ENCODE measurements at places on chromosomes 6 and 20.

DNA sequence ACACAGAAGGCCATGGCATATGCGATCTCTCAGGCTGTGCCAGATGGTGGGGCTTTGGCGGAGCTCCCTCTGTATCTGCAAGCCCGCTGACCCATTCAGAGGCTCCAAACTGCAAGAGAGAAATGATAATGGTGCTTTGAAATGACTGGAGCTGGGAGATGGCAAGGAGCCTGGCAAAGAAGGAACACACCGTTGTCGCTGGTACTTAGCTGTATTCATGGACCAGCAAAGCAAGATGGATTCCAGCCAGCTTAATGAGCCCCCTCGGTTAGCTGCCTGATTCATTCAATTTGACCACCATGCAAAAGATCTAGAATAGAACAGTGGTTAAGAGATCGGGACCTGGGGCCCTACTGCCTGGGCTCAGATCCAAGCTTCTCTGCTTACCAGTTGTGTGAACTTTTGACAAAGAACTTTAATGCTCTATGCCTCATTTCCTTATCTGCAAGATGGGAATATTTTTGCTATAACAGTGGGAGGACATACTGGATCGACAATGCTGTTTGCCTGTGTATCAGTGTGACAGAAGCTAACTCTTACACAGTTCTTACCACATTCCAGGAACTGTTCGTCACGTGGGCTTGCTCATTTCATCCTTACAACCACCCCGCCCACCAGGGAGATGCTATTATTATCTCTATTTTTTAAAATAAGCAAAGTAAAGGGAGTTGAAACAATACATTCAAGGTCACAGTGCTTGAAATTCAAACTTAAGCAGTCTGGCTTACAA lies 317.8 kb upstream of the SULF2 start:
- no peak for DNase-seq

- peak; percentile 16 for DNase-seq
These were observed 40.3 kb upstream of the AHI1 start for GRCh38 chr6:135537741-135538301.

DNA sequence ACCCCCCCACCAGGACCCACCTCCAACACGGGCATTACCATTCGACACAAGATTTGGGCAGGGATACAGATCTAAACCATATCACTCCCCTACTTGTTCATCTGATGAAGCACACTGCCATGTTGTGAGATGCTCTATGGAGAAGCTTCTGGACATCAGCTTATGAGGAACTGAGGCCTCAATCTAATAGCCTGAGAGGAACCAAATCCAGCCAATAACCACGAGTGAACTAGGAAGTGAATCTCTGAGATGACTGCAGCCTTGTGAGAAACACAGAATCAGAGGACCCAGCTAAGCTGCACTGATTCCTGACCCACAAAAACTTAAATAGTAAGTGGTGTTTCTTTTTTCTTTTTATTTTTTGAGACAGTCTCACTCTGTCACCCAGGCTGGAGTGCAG lies 21.6 kb upstream of the ZBTB2 start:
- no peak for DNase-seq

DNA sequence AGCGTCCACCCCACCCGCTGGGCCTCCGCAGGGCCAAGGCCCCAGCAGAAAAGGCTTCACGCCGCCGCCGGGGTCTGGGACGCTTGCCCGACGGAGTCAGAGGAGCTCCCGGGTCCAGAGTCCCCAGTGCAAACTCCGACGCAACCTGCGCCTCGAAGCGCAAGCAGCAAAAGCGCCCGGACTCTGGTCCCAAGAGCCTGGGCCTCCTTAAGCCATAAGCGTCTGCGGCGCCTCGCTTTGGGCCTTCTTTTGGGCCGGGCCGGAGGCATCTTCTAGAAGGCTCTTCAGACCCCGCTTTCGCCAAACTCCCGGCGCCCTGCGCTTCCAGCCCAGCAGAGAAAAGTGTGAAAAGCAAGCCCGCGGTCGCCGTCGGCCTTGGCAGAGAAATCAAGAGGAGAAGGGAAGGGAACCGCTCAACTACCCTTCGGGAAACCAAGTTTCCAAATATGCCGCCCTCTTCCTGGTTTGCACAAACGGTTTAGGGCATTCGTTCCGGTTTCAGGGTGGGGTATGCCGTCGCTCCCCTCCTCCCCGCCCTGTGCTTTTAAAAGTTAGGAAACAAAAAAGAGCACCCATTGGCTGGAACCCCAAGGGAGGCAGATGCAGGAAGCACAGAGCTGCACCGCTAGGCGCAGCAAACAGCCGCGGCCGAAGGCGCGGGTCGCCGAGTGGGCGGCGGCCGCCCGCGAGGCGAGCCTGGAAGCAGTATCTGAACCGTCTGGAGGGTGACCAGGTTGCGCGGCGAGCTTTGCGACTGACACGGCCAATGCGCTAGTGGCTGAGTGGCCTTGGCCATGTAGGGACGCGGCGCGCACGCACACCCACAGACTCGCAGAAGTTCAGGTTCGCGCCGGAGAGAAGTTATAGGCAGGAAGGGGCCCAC lies 1.2 kb downstream of the TBX18 start:
- DNase-seq: no peak

DNA sequence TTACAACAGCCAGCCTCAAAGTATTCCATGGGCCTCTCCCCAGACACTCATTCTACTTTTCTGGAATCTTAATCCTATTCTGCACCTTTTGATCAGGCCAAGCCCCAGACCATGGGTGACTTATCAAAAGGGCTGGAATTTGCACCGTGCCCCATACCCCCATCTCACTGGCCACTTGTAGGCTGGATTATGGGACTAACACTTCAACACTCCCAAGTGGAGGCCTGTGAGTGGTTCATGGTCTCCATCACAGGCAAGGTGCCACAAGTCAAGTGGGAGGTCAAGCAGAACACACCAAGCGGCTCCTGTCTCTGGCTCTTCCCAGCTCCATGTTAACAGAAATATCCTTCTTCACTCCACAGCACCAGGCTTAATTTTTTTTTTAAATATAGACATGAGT lies 212.3 kb upstream of the HEY2 start:
- no peak for DNase-seq

DNA sequence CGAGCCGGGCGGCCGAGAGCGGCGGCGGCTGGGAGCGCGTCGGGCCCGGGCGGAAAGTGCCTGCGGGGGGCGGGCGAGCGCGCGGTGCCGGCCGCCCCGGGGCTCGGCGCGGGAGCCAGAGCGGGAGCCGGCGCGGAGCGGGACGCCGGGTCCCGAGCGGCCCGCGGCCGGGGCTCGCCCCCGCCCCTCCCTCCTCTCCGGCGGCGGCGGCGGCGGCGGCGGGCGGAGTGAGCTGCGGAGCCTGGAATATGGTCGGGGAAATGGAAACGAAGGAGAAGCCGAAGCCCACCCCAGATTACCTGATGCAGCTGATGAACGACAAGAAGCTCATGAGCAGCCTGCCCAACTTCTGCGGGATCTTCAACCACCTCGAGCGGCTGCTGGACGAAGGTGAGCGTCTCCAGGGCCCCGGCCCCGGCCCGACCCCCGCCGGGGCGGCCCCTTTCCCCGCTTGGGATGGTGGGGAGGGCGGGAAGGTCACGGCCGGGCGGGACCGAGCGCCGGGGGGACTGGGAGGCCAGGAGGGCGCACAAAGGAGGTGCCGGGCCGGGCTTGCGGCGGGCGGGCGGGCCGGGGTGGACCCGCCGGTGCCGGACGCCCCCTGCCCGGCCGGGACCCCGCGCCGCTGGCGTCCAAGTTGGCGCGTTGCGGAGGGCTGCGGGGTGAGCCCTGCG lies 565 bp downstream of the QKI start:
- DNase-seq: peak; percentile 26

DNA sequence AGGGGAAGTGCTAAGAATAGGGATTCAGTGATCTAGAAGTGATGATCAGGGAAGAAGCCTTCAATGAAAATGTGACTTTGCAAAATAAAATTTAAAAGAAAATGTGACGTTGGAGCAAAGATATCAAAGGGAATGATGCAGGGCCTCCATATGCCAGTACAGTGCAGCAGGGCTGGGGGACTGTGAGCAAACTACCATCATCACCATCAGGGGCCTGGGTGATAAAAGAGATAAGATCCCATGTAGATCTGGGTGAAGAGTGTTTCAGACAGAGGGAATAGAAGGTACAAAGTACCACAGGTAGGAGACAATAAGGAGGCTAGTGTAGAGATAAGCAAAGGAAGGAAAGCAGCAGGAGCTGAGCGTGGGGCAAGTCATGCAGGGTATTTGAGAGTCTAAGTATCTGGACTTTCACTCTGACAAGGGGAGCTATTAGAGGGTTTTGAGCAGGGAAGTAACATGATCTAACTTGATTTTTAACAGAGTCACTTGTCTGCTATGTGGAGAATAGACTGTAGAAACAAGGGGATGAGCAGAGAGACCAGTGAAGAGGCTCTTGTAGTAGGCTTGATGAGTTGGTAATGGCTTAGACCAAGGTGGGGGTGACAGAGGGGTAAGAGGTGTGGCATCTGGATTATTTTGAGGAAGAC lies 295.6 kb downstream of the ZFAND3 start:
- no peak for DNase-seq

- no peak for DNase-seq
These were observed 373.5 kb upstream of the FLRT3 start for GRCh38 chr20:14710951-14711350.

- no peak for DNase-seq
These were observed 121.2 kb upstream of the UST start for GRCh38 chr6:148625609-148626008.

DNA sequence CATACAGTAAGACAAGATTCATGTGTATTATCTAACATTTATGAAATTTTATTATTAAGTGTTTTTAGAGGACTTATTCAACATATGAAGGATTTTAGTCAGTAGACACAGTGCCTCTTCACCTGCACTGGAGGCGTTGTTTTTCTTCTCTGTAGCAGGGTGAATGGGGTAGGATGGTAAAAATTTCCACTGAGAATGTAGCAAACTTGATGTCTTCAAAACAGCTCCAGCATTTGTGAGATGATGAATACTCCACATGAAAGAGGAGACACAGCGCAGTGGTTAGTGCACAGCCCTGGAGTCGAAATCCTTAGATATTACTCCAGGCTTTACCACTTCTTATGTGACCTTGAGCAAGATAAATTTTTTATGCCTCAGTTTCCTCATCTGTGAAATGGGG lies 110.5 kb upstream of the AHI1 start:
- DNase-seq: no peak

DNA sequence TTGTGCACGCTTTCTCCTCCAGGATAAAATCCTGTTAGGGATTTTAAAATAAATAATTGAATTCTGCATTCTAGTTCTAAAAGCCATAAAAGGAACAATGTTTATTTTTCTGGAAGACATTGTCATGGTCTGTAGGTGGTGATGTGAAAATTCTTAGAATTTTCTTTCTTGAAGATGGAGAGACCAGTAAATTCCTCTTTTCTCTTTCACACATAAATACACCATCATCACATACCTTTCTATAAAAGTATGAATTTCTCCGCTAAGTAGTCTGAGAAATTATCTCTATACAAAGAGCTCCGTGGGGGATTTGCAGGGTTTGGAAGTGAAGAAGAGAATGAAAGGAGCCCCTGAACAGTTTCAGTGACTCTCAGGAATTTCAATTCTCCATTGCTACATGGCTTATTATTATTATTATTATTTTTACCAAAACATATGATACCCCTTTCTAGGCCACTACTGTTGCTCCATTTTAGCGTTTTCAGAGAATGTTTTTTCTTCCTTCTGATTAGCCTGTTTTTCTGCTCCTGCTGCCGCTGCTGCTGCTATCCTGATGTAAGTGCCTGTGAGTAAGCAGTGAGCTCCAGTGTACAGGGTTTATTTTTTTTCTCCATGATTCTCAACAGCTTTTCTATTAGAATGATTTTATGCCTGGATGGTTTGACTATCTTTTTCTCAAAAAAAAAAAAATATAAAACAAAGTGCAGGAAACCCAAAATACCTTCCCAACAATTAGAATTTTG lies 145.8 kb downstream of the SAMD5 start:
- DNase-seq: no peak

- peak; percentile 69 for DNase-seq
These were observed 20.2 kb downstream of the LEMD2 start for GRCh38 chr6:33768644-33769120.

DNA sequence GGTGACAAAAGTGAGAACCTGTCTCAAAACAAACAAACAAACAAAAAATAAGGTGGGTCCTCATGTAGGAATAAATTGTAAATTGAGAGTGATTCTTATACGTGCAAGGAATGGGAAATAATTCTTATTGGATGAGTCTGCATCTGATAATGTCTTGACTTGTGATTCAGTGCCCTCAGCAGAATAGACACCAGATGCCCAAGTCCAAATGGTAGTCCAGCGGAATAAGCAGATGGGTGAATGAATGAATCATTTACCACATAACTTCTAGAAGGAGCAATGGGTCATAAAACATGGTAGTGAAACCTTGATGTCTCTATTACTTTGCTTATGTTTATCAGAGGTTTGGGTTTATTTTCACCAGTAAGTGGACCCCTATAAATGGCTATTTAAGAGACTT lies 747.7 kb downstream of the PHF3 start:
- no peak for DNase-seq

DNA sequence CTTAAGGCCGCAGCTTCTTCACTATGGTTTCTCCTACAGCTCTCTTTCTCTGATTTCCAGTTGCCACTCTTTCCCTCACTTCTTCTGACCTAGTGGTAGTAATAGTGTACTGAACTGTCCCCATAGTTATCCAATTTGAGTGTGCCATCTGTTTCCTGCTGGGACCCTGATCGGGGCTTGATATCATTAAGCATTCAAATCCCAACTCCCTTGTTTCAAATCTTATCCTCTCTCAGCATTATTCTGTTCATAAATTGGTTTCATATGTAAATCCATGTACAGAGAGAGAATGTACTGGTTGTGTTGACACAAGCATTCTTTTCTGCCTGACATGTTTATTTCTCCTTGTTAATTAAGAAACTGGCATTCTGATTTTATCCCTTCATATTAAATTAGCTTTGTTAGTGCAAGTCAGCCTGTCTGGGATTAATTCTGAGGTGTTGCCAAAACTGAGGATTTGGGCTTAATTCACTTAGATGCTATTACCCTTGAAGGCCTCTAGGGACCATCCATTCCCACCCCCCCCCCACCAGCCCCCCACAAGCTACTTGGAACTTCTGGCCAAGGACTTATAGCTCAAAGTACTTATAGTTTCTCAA lies 84.6 kb upstream of the PROKR2 start:
- no peak for DNase-seq

DNA sequence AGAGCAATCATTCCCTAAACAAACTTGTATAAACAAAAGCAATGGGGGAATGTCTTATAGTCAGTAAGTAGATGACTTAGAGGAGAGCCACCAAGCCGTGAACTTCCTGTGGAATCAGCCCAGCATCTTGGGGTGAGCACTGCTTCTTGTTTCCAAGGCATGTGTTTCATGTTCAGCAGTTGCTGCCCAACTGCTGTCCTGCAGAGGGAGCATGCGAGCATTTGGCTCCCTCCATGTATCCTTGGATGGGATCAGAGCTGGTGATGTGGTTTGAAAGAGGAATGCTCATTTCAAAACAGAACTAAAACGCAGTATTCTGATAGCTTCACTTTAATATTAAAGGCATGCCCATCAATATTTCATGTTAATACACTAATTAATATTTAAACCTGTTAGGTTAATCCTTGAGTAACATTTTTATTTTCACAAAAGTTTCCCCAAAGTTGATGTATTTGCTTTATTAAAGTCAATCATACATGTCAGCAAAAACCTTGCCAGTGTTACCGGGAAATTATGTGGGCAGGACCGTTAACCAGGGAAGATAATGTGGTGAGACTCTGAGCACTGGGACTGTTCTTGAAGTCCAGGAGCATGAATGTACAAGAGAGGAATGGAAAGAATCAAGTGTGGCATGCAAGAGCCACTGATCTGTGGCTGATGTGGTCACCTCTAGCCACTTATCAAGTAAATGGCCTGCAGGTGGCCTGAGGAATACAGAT lies 172.1 kb upstream of the GGTLC1 start:
- DNase-seq: no peak

- peak; percentile 40 for DNase-seq
These were observed 1.0 kb downstream of the RALGAPA2 start for GRCh38 chr20:20711413-20711812.

All from CD4-positive, alpha-beta T cell treated with Interleukin-4 for 1 hour (primary cell).